ENCODE measurements at places on chromosomes 5 and 9.
A peak's percentile ranks its signal among the peaks of the same experiment; 100 is the strongest.

DNA sequence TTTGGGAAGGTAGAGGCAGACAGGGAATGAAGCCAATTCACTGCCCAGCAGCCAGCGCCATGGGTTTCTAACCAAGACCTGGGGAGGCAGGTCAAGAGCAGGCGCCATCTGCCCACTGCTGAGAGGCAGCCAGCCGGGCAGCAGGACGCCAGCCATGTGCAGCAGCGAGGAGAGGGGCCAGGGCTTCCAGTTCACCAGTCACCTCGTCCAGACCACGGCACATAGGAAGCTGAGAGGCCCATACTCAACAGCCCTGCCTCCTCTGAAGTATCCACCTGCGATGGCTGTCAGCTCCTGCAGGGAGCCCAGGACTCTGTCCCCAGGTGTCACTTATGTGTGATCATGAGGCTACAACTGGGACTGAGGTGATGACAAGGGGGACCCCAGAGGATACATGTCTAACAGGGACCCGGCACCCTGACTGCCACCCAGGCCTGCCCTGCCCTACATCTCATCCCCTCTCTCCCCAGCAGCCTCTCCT lies 30.1 kb downstream of the IPPK start:
- DNase-seq, result no peak

DNA sequence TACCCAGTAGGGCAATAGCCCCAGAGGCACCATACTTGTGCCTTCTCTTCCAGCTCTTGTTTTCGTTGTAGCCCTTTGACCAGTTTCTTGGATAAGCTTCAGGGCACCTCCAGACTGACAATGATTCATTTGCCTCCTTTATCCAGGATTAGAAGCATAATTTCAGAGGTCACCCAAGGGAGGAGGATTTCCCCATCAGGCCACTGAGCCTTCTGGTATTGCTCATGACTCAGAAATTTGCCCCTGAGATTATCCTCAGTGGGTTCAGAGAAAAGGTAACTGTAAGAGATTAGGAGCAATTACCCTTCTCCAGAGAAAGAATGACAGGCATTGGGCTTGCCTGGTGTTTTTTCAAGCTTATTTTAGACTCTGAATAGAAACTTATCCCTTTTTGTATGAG lies 147.9 kb downstream of the MSX2 start:
- no peak for DNase-seq

DNA sequence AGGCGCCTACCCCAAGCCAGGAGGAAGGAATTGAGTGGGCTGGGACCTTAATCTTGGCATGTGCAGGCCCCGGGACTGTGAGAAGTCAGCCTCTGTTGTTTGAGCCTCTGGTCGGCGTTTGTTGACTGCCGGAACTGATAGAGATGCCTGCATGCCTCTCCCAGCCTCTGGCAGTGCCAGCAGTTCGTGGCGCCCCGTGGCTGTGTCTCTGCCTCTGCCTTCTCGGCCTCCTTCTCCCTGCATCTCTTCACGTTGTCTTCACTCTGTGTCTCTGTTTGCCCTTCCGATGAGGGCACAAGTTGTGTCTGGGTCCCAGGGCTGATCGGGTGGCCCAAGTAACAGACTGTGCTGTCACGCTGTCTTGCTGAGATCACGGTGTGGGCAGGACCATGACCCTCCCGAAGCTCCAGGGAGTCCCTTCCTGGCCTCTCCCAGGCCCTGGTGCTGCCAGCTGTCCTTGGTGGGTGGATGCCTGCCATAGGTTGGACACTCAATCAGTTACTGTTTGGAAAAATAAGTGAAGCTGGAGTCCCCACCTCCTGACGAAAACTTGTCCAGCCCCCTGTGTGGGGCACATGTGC lies 133.5 kb upstream of the LPCAT1 start:
- no peak for DNase-seq

DNA sequence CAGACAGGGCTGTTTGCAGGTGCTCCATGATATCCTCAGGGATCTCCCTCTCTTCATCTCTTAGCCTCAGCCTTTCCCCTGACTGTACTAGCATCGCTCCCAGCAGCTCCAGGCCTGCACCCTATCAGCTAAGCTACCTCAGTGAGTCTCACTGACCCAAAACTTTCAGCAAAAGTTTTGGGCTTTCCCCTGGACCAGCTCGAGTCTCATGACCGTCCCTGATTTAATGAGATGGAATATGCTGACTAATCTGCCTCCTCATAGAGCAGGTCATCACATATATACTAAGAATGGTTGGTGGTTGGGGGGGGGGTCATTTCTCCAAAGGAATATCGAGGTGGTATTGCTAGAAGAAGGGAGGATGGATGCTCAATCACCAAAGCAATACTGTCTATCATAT lies 151.5 kb downstream of the NR3C1 start:
- DNase-seq, result no peak

GRCh38 chr9:73155377-73155776 lies 3.7 kb downstream of the ANXA1 start:
- no peak for DNase-seq

DNA sequence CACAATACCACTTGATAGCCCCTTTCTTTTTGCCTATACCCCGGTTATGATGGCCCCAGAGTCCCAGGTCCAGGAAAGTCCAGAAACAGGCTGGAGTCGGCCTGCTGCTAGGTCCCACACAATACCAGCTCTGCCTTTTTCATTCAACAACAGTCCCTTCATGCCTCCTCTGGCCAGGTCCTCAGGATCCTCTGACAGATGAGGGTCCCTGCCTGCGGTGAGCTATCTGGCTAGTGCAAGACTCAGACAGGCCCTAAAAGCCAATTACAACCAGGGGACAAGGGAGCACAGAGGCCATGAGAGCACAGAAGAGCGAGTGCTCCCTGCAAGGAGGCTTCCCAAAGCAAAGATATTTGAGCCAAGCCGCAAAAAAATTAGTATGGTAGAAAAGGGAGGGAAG lies 84.8 kb upstream of the ZBTB43 start:
- DNase-seq, result no peak

GRCh38 chr5:63554191-63554590 lies 408.1 kb downstream of the HTR1A start:
- no peak for DNase-seq

DNA sequence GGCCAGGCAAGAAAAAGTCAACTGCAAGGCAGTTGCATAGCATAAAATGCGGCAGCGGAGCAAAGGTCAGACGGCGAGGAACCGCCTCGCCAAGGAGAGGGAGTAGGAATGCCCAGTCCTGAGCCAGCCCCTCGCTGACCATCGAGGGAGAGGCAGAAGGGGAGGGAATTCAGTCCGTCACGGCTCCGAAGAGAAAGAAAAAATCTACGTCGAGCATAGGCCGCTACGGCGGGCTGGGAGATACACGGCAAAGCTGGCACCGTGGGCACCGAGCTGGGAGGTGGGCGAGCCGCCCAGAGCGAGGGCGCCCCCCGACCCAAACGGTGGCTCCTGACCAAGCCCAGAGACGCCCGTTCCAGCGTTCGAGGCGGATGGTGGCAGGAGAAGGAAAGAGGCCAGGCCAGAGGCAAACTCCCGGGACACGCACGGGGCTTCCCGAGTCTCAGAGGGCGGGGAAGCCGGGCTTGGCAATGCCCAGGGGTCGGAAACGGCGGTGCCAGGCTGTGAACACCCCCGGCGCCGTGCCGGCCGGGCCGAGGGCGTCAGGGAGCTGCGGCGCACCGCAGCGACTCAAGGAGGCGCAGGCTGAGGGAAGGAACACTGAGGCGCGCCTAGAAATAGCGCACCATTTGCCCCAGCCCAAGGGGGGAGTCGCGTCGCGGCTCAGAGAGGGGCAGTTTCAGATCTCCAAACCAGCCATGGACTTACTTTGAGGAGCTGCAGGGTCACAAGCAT lies 518 bp downstream of the SPRY4 start:
- DNase-seq, result peak; percentile 52

DNA sequence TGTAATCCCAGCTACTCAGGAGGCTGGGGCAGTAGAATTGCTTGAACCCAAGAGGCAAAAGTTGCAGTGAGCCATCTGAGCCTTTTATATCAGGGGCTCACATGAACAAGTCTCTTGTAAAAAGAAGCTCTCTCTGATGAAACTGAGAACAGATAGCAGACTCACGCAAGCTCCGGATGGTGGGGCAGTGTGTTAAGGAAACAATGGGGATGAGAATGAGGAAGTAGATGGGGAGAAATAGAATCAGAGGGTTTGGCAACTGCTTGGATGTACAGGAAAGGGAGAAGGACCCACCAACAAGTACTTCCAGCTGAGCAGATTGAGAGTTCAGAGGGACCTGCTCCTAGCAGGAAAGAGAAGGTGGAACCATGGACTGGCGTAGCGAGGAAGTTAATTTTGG lies 18.6 kb downstream of the TMEM252 start:
- no peak for DNase-seq

DNA sequence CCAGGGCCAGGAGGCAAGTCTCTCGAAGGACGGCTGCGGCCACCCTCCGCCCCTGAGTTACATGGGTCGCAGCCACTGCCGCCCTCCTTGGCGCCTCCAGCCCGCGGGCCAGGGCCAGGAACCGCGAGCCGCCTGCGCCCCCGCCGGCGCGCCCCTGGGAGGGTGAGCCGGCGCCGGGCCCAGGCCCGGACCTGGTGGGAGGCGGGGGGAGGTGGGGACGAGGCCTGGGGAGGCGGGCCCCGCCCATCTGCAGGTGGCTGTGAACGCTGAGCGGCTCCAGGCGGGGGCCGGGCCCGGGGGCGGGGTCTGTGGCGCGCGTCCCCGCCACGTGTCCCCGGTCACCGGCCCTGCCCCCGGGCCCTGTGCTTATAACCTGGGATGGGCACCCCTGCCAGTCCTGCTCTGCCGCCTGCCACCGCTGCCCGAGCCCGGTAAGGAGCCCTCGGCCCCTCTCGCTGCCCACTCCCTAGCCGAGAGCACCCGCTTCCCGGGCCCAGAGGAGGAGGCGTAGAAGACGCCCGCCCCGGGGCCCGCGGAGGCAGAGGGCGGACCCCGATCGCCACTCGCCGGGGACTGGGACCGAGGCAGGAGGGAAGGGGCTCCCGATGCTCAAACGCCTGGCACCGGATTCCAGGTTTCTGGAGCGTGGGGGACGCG lies at the start of gene ASS1:
TSS of gene ASS1 (plus strand) at position 397 of the 657 bp plus-strand sequence. CDS start 7,268 bp downstream, outside the sequence.
- peak; percentile 67 for DNase-seq

- DNase-seq, result peak; percentile 73
Measured at GRCh38 chr5:98769210-98769958, 4.1 kb upstream of the RGMB start.

GRCh38 chr9:33180526-33181184 lies 13.5 kb upstream of the B4GALT1 start:
- peak; percentile 47 for DNase-seq

DNA sequence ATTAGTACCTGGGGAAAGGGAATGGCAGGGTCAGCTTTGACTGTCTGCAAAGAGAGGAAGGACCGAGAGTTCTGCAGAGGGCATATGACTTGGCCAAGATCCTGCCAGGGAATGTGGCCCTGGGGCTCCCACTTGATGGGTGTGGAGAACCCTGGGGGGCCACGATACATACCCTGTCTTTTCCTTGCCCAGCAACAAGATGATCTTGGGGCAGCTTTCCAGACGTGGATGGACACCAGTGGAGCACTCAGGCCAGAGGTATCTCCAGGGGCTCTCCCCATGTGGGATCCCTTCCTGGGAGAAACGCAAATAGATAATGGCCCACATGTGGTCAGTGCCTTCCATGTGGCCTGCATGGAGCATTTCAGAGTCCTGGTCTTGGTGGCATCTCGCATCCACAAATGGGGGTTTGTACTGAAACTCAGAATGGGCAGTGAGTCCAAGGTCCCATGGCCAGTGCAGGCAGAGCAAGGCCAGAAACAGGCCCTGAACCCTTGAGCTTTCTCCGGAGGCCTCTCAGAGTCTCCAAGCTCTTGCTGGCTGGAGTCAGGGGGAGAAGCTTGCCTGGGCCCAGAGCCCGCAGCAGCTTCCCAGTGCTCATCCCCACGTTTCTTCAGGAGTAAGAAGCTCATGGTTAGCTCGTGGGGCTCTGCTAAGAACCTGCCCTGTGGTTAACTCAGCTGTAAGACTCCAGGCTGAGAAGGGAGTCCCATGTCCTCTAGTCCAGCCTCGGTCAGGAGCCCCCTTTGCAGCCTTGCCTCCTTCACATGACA lies 18.3 kb upstream of the ORM1 start:
- DNase-seq, result no peak

DNA sequence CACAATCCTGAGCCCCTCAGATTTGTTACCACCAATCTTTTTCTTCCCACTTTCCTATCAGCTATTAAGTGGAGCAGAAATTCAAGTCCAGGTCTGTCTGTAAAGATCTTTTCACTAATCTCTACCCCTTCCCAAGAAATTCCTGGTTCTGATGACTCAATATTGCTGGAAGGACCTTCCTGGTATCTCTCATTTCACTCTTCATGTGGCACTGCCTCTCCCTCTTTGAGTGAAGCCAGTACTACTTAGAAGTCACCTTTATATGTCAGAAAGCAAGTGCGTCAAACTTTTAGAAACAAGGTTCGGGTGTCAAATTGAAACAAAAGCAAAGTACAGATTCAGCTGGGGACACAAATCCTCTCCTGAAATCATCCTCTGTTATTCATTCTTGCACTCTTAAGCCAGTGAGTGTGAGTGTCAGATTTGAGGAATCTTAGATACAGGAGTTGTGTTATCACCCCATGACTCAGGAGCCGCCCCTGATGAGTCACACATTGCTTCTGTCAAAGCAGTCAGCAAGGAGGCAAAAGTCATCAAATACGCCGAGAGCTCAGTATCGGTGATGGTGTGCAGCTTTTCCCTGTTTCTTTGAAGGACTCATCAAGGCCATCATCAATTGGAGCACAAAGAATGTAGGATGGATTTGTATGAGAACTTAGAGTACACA lies 313.0 kb downstream of the CETN3 start:
- peak; percentile 43 for DNase-seq

GRCh38 chr9:132791699-132792240 lies 86.3 kb downstream of the AK8 start:
- no peak for DNase-seq

GRCh38 chr5:119379942-119380547 lies 24.2 kb downstream of the TNFAIP8 start:
- no peak for DNase-seq

GRCh38 chr5:113201715-113202114 lies 225.1 kb downstream of the DCP2 start:
- DNase-seq, result no peak

DNA sequence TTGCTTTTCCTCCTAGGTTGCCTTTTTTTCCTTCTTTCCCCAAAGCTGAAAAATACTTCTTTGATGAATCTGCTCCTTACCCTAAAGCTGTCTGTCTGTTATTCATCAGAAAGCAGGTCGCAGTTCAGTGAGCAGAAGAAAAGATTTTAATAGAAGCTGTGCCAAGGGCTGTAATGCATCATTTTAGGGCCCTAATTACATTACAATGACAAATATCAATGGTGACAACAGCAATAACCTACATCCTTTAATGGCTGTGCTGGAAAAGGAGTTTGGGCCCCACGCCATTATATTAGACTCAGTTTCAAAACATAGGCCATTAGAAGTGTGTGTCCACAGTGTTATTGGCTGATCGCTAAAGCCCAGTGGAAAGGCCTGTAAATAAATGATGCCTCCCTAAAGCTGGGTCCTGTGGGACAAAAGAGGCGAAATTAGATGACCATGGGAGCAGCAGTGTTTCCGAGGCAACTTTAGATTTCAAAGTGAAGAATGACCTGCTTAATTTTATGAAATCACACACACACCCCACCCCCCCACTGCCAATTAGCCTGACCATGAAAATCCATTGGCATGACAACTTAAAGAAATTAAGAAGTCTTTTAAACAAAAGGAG lies 38.4 kb downstream of the TLE4 start:
- DNase-seq, result no peak

All from AG08396 (cell line).